ENCODE measurements at places on chromosomes 1 and 21.

DNA sequence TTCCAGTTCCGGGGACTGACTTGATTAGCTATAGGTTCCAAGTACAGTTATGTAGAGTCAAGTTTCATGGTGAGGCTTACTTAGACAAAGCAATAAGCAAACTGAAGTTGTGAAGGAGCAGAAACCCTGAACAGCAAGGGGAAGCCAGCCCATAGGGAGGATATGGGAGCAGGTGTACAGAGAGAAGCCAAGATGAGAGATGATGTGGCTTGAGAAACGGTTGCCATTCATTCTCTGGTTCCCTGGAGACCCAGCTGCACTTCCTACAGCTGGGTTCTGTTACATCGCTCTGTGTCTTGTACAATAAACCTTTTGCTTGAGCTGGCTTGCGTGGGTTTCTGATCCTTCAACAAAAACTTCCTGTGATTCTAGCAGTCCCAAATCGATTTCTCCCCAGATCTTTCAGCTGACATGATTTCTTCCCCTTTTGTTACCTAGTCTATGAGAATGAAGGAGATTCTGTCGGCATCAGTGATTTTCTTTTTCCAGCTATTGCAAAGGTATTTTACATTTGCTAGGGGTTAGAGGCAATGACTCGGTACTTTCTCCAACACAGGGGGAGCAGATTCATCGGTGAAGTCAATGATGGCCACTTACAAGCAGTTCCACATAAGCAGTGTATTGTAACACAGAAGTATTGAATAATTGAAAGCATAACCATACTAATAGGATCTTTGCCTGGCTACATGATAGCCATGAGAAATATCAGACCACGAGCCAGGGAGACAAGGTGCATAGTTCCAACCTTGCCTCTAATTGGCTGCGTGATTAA is 67.3 kb downstream of the URB2 start:
- DNase-seq, result no peak

DNA sequence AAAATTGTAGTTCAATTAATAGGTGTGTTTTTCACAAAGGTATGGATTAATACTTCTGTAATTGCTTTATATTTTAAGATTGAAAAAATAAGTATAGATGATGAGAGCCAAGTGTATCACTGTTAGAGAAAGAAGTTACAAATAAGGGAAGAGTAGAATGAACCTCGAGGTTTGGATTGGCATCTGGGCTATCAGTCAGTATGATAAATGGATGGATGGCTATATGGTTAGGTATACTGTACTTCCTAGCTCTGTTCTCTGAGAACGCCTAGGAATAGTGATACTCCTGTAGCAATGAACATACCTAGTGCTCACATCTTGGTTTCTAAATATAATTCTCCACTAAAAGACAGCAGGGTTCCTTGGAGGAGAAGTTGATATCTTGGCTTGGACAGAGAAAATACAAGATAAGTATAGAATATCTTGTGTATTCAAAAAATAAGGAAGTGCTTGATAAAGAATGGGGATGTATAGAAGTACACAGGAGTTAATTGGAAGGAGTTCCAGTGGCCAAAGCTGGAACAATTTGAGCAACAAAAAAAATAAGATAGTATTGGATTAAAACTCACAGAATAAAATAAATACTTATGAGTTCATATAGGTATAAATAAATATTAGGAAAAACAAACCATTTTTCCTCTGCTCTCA is 12.4 kb downstream of the IPO9 start:
- DNase-seq, result no peak

DNA sequence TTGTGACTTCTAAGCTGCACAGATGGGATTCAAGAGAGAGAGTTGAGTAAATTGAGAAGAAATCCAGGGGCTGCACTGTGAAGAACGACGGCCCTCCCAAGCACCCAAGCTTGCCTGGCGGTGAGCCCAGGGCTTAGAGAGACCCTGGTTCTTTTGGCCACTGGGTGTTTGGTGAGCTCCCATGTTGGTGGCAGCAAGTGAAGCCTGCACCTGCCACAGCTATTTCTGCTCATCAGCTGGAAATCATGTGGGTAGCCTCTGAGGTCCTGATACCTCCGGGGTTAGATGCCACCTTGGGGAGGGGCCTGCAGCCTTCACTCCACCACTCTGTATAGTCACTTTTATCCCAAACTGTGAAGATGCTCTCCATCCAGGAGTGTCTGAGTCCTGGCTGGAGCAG is 6.2 kb upstream of the BTG2 start:
- DNase-seq, result no peak

DNA sequence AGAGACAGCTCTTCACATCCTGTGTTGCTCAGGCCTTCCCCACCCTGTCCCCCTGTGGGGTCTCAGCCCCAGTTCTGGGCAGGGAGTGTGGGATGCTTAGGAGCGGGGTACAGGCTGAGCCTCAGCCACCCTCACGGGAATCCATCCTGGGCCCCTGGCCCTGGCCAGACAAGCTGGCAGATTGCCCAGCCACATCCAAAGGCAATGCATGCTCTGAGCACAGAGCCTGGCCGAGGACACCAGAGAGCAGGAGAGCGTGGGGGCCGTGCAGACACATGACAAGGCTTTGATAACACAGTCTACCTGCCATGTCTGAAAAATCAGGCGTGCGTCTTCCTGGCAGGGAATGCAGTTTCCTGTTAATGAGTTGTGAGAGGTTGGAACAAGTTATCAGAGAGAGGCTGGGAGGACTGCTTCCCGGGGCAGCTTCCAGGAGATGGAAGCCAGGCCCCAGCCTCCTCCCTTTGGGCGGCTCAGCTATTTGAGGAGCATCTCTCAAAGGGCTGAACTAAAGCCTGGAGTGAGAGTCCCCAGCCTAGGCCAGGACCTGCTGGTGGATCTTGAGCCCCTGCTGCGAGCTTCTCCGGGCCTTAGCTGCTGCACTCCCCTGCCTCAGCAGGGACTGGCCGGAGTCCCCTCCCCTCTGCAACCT is 72.2 kb upstream of the SELENON start:
- no peak for DNase-seq
